ENCODE measurements at places on chromosomes 6 and 20. TPM values are rescaled to one million over a fixed set of nuclear protein-coding genes. Genes with fewer than 3 reads are reported as not detected.

- DNase-seq: no peak
- H3K4me1 ChIP-seq: no peaks in the 10 kb centered on the region
- no peaks in the 10 kb centered on the region for H3K36me3 ChIP-seq
- H3K27ac ChIP-seq: no peak overlapping the region
Measured at GRCh38 chr6:10000551-10000950, 414.3 kb downstream of the TFAP2A start.

Gene FAM162B
- total RNA-seq: not detected

DNA sequence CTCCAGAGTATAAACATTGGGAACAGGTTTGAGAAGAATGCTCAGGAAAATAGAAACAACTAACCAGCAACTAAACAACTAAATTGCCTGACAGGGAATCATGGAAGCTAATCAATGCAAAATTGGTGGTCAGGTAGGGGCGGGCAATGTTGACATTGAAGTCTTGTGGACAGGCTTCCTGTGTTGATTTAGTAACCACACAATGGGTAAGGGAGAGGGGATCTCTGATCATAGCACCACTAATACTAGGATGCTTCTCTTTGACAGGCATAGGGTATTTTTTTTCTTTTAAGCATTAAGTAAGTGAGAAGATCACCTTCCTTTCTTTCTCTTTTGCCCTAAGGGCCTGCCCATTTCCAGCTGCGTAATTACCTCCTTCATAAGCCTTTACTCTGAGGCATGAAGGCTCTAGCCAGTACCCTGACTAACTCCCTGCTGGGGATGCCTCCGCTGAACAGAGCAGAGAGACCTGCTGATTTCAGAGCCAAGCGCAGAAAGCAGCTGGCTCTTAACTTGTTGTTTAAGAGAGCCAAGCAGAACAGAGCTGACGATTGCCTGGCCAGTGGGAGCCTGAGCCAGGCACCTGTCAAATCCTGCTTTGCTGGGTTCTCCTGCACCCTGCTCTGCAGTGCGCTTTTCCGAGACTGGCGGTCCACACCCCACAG, 118.7 kb downstream of the BMP2 start:
- no peaks in the 10 kb centered on the region for H3K36me3 ChIP-seq
- no peak overlapping the region for H3K27ac ChIP-seq
- no peak for DNase-seq
- H3K27me3 ChIP-seq: no peaks in the 10 kb centered on the region
- no peaks in the 10 kb centered on the region for H3K4me1 ChIP-seq
- no peak overlapping the region for H3K4me3 ChIP-seq

GRCh38 chr6:118665011-118665410, 13.6 kb upstream of the CEP85L start:
- peaks cover 3% of the 10 kb centered on the region for H3K36me3 ChIP-seq
- peaks cover 18% of the 10 kb centered on the region for H3K4me1 ChIP-seq
- no peak for DNase-seq
- H3K27me3 ChIP-seq: no peaks in the 10 kb centered on the region
- no peak overlapping the region for H3K27ac ChIP-seq

Gene C6orf52
- total RNA-seq: 2.9 TPM

GRCh38 chr20:11266571-11266970, 592.8 kb upstream of the JAG1 start:
- peaks cover 10% of the 10 kb centered on the region for H3K27me3 ChIP-seq
- H3K4me1 ChIP-seq: peaks cover 28% of the 10 kb centered on the region
- no peak for DNase-seq
- H3K4me3 ChIP-seq: no peak overlapping the region
- peak overlapping the region; percentile 84 for H3K27ac ChIP-seq

- H3K27ac ChIP-seq: no peak overlapping the region
- H3K36me3 ChIP-seq: no peaks in the 10 kb centered on the region
- no peak for DNase-seq
Measured at GRCh38 chr20:5881703-5882102, 68.6 kb downstream of the TRMT6 start.

- no peaks in the 10 kb centered on the region for H3K4me1 ChIP-seq
- H3K27ac ChIP-seq: no peak overlapping the region
- H3K4me3 ChIP-seq: no peak overlapping the region
- no peaks in the 10 kb centered on the region for H3K27me3 ChIP-seq
- no peak for DNase-seq
- no peaks in the 10 kb centered on the region for H3K36me3 ChIP-seq
Measured at GRCh38 chr6:145115638-145116037, 619.7 kb downstream of the EPM2A start.

Gene CCN5
- total RNA-seq: not detected

Gene PI16
- not detected for total RNA-seq

Gene IL17F
- total RNA-seq: not detected

GRCh38 chr6:2876210-2877056, 26.7 kb downstream of the SERPINB9 start:
- DNase-seq: peak; percentile 89
- peak overlapping the region; percentile 71 for H3K27ac ChIP-seq
- H3K4me1 ChIP-seq: peaks cover 30% of the 10 kb centered on the region
- H3K36me3 ChIP-seq: no peaks in the 10 kb centered on the region
- H3K4me3 ChIP-seq: peak overlapping the region; percentile 27
- no peaks in the 10 kb centered on the region for H3K27me3 ChIP-seq

Gene MUCL3
- not detected for total RNA-seq

GRCh38 chr6:11682561-11682975, 96.0 kb downstream of the ADTRP start:
- H3K36me3 ChIP-seq: no peaks in the 10 kb centered on the region
- H3K4me3 ChIP-seq: no peak overlapping the region
- H3K4me1 ChIP-seq: peaks cover 5% of the 10 kb centered on the region

Gene NSFL1C
- 96.0 TPM for total RNA-seq

DNA sequence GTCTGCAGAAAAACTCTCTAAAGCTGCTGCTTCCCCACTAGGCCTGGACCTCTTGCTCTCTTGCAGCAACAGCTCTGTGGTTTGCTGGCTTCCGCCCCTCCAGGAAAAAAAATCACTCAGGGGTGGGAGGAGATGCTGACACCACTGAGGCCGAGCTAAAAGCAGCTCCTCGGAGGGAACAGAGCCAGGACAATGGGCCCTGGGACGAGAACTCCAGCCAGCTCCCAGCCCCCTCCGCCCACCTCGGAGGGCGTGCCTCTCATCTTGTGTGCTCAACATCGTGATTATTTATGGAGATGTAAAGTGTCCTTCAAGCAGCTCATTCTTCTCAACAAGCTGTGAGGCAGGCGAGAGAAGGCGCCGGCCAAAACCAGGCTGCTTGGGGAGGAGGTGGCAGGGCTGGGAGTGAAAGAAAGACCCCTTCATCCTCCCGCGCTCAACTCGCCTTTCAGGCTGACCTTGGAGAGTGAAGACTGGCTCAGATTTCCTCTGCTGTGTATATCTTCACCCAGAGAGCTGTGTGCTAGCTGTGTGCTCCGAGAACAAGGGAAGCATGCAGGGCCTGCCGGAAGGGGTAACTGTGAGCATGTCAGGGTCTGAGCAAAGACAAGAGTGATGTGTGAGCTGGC, 53.5 kb upstream of the LRFN2 start:
- no peak for DNase-seq
- no peak overlapping the region for H3K27ac ChIP-seq
- no peak overlapping the region for H3K4me3 ChIP-seq
- no peaks in the 10 kb centered on the region for H3K36me3 ChIP-seq

DNA sequence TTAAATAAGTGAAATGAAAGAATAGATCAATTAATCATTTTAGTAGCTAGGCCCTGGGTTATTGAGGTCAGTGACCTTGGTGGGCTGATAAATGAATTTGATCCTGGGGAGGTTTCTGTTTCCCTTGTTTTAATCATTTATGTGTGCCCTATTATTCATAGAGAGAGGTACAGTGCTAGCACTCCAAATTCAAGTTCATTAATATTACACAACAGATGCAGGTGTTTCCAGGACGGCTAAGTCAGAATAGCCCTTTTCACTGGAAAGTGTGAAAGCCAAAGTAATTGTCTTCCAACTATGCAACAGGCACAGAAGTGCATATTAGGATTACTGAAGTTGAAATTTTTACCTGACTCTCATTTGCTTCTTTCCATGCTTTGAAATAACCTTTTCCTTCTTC, 61.7 kb upstream of the SGK1 start:
- H3K27ac ChIP-seq: no peak overlapping the region
- H3K27me3 ChIP-seq: no peaks in the 10 kb centered on the region
- H3K4me3 ChIP-seq: no peak overlapping the region
- H3K4me1 ChIP-seq: no peaks in the 10 kb centered on the region
- no peak for DNase-seq

Gene LY6G6F
- total RNA-seq: not detected

GRCh38 chr20:18288749-18289267, 481 bp downstream of the ZNF133 start:
- H3K4me1 ChIP-seq: peaks cover 12% of the 10 kb centered on the region
- no peaks in the 10 kb centered on the region for H3K27me3 ChIP-seq
- peak overlapping the region; percentile 87 for H3K4me3 ChIP-seq
- H3K36me3 ChIP-seq: peaks cover 2% of the 10 kb centered on the region

GRCh38 chr6:57040011-57040410, 6.5 kb upstream of the KIAA1586 start:
- H3K27ac ChIP-seq: no peak overlapping the region
- H3K4me1 ChIP-seq: no peaks in the 10 kb centered on the region
- DNase-seq: no peak
- H3K4me3 ChIP-seq: no peak overlapping the region

GRCh38 chr20:699811-700338, 24.3 kb upstream of the SCRT2 start:
- no peaks in the 10 kb centered on the region for H3K4me1 ChIP-seq
- H3K27me3 ChIP-seq: peaks cover 3% of the 10 kb centered on the region
- H3K4me3 ChIP-seq: no peak overlapping the region
- DNase-seq: no peak

Gene TNF
- total RNA-seq: 0.79 TPM

Gene GDAP1L1
- total RNA-seq: 0.77 TPM

Gene FGD2
- not detected for total RNA-seq

Gene NELFE
- total RNA-seq: 48.1 TPM

Gene BTNL2
- total RNA-seq: not detected

GRCh38 chr6:117810269-117810668, 96.8 kb upstream of the SLC35F1 start:
- H3K4me3 ChIP-seq: no peak overlapping the region
- H3K36me3 ChIP-seq: no peaks in the 10 kb centered on the region

DNA sequence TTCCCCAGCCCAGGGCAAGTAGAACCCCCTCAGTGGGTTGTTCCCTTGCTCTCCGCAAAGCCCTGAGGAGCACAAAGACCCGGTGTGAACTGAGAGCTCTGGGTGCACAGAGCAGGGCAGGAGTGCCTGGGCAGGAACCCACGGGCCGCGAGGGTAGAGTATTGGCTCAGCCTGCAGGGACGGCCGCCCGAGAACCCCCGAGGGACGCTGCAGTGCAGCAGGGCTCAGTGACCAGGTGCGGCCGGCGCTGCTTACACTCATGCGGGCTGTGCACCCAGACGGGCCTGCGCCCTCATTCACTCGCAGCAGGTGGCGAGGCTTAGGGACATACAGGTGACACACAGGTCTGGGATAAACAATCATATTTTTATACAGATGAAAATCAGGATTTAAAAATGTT, 51.9 kb upstream of the PDE10A start:
- no peak for DNase-seq
- no peaks in the 10 kb centered on the region for H3K36me3 ChIP-seq
- H3K27ac ChIP-seq: no peak overlapping the region

DNA sequence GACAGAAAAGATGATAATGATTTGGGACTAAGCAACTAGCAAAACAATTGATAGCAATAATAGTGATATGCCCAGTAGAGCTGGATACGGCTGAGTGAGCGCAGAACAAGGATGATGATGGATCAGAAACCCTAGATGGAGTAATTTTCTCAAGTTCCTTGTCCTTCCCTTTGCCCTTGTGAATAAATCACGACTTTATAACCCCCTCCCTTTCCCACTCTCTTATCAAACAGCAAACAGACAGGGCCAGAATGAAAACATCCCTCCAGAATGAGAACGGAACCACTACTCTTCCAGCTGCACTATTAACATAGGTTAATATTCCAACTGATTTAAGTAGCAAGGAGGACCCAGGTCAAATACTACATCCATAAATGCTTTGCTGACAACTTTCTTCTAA, 1.3 kb upstream of the MTFR2 start:
- H3K4me1 ChIP-seq: no peaks in the 10 kb centered on the region
- H3K27ac ChIP-seq: no peak overlapping the region
- no peaks in the 10 kb centered on the region for H3K27me3 ChIP-seq
- no peaks in the 10 kb centered on the region for H3K36me3 ChIP-seq
- H3K4me3 ChIP-seq: peak overlapping the region; percentile 92

DNA sequence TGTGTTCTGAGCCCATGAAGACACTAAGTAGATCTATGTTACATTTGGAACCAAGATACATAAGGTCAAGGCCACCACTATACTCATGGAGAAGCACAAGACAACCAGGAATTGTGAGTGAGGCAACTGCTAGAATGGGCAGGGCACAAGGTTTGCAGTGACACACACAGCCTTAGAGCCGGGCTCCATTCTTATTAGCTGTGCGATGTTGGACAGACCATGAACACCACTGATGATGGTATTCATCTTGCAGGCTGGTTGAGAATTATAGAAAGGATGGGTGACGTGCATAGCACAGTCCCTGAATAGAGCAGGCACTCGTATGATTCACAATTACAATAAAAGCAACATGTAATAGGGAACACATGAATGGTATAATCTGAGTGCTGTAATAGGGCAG, 172.4 kb downstream of the GJA10 start:
- H3K27me3 ChIP-seq: no peaks in the 10 kb centered on the region
- H3K4me1 ChIP-seq: peaks cover 12% of the 10 kb centered on the region
- no peak overlapping the region for H3K27ac ChIP-seq
- no peak for DNase-seq
- no peaks in the 10 kb centered on the region for H3K36me3 ChIP-seq
- no peak overlapping the region for H3K4me3 ChIP-seq

- peaks cover 3% of the 10 kb centered on the region for H3K4me1 ChIP-seq
- H3K36me3 ChIP-seq: no peaks in the 10 kb centered on the region
- no peak overlapping the region for H3K4me3 ChIP-seq
- DNase-seq: no peak
- H3K27ac ChIP-seq: no peak overlapping the region
Measured at GRCh38 chr6:151110576-151110905, 129.2 kb upstream of the AKAP12 start.

- H3K4me3 ChIP-seq: no peak overlapping the region
- no peaks in the 10 kb centered on the region for H3K4me1 ChIP-seq
- H3K27ac ChIP-seq: no peak overlapping the region
- H3K27me3 ChIP-seq: no peaks in the 10 kb centered on the region
Measured at GRCh38 chr6:167566711-167567141, 241.8 kb downstream of the TTLL2 start.

DNA sequence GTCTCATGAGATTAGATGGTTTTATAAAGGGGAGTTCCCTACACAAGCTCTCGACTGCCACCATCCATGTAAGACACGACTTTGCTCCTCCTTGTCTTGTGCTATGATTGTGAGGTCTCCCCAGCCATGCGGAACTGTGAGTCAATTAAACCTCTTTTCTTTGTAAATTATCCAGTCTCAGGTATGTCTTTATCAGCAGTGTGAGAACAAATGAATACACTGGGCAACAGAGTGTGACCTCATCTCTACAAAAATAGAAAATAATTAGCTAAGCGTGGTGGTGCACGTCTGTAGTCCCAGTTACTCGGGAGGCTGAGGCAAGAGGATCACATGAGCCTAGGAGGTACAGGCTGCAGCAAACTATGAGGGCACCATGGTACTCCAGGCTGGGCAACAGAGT, 51.3 kb downstream of the MDN1 start:
- H3K27me3 ChIP-seq: no peaks in the 10 kb centered on the region
- DNase-seq: no peak
- H3K4me3 ChIP-seq: no peak overlapping the region
- H3K36me3 ChIP-seq: peaks cover 28% of the 10 kb centered on the region
- H3K27ac ChIP-seq: no peak overlapping the region

Gene FAM217B
- total RNA-seq: 20.6 TPM

Gene TOMM6
- total RNA-seq: 159 TPM

GRCh38 chr6:10369896-10370295, 45.0 kb downstream of the TFAP2A start:
- H3K27ac ChIP-seq: no peak overlapping the region
- peak; percentile 8 for DNase-seq
- H3K4me3 ChIP-seq: no peak overlapping the region
- no peaks in the 10 kb centered on the region for H3K36me3 ChIP-seq
- H3K4me1 ChIP-seq: no peaks in the 10 kb centered on the region

All from astrocyte (in vitro differentiated cells and primary cell).